ENCODE measurements at places on chromosomes 1 and 21.

DNA sequence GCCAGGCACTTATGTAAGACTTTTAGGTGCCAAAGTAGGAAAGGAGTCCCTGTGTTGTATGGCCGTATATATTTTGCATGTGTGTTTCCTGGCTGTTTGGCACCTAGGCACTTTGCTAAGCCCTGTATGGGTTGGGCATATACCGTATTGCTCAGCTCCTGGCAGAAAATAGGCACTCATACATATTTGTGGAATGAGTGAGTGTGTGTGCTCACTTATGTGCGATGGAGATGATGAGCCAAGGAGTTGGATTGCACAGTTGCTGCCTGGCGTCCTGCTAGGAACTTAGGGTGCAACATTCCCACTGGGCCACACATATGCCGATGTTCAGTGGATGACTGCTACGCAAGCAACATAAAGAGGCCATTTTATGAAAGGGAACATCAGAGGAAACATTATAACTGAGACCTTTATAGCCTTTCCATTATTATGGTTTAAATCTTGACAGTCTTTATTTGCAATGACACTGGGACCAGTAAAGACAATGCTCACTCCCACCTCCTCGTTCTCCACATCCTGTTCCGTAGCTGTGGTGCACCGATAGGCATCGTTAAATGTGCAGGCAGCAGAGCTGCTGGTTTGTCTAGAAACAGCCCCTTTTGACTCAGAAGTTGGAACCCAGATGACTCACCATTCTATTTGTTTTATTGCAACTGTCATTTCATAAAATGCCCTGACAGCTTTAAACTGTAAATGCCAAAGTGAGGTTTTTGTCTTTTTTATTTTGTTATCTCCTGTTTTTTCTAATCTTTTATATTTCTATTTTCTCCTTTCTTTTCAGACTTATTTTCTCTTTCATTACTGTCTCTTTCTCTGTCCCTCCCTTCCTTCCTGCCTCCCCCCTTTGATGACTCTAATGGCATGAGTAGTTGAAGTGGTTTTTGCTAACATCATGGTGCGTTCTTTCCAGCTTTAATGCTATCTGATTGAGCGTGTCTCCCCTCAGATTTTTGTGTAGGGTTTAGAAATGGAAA, 36.1 kb downstream of the PEX14 start:
- no peak for DNase-seq

DNA sequence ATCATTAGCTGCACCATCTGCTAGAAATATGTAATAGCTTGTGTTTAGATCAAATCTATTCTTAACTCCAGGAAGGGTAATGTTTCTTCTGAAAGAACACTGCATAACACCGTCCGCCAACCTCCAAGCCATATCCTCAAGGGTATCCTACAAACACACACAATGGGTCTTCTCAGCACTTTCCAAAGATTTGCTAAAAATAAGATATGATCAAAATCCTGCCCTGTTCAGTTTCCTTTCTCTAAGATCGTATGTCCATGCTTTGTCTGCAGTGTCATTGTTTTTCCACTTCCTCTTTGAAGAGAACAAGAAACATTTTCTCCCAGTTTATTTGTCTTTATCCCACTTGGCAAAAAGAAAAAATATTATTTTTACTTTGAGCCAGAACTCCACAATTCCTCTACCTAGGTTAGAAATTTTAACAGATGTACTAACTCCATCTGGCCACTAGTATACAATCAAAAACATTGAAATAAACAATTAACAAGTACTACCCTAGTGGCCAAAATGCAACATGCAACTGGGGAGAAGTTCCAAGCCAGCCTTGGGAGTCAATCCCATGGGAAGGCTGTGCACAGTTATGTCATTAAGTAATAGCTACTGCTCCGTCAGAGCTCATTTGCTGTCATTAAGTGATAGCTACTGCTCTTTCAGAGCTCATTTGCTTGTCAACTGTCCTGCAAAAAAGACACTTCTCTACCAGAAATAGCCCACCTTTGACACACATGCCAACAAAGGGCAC, 37.8 kb downstream of the FRRS1 start:
- no peak for DNase-seq

GRCh38 chr1:119430486-119430885, 15.5 kb downstream of the HSD3B2 start:
- no peak for DNase-seq

DNA sequence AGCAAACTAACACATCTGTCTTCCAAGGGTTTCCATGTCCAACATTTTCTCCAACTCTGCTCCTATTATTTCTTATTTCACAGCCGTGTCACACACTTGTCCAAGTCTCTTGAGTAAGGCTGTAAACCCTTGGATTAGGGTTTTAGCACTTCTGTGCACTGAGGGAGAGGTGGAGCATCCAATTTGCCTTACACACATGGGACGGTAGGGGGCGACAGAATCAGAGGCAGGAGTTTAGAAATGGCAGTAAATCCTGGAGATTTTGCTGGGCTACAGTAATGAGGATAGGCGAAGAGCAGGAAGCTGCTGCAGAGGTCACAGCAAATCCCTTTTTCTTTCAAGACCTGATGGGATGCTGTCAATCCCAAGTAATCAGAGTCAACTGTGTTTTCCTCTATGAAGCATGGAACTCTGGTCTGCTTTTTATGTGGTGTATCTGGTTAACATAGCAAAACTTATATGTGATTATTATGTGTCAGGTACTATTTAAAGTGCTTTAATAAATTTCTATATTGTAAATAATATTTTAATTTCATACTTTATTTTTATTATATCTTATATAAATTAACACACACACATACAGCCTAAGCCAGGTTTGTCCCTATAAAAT, 15.4 kb upstream of the LCE5A start:
- no peak for DNase-seq

GRCh38 chr1:235325139-235325538, 2.8 kb downstream of the ARID4B start:
- DNase-seq, result no peak

DNA sequence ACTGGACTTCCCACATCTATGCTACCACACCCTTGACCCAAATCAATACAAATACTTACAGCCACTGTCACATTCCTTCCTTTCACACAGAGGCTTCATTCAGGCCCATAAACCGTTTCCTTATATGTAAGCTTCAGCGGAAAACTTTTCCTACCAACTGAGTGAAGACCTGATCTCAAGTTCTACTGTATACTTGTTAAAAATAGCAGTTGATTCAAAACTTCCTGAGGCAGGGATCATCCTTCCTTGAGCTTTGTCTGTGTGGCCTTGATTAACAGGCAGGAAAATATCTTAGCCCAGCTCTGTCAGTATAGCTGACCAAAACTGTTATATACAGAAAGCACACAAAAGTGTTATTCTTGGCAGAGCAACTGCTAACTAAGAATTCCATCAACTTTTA, 42.7 kb downstream of the DENND2C start:
- no peak for DNase-seq

- DNase-seq, result no peak
Measured at GRCh38 chr1:29213055-29213454, 17.7 kb downstream of the MECR start.

DNA sequence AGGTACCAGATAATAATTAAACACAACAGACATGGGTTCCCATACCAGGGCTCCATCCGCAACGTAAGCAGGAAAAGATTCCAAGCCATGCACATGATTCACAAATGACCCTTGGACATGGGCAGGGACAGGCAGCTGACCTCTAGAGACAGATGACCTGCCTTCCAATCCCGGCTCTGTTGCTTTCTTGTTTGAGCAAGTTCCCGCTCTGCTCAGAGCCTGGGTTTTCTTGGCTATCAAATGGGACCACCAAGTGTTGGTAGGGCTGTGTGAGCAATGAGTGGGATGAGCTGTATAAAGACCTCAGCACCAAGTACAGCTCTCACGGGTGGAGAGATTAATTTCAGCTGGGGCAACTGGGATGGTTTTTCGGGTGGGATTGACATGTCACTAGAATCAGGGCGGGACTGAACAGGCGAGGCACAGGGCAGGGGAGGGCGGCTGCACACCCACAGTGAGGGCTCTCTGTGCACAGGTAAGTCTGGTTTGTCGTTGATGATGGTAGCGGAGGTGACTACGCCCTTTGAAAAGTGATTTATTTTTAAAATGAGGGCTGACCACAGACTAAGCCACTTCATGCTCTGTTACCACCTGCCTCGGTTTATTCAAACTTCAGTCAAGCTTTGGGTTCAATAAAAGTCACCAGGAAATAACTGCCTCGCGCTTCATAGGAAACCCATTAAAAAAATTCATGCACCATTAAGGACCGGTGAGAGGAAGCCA, 57.5 kb upstream of the IFFO2 start:
- no peak for DNase-seq

DNA sequence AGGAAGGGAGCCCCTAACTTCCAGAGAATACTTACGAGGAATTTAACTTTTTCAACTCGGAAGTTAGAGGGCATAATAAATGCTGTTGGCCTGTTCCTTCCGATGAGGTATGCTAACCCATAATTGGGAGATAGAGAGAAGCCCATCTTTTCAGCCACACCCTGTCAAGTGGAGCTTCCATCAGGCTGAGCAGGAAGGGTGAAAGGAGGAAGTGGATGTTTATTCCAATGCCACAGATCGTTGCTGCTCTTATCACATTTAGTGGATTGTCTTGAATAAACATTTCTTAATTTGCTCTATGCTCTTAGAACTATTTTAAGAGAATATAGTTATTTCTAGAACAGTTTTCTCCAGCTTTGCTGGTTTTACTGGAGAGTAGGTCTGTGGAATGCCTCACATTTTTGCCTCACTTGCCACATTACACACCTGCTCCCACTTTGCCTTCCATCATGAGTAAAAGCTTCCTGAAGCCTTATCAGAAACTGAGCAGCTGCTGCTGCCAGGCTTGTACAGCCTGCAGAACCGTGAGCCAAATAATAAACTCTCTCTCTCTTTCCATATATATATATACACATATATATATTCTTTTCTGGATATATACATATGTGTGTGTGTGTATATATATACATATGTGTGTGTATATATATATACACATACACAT, 60.0 kb upstream of the RGS21 start:
- DNase-seq, result no peak

GRCh38 chr21:37257511-37257966, 9.6 kb downstream of the VPS26C start:
- DNase-seq, result no peak

DNA sequence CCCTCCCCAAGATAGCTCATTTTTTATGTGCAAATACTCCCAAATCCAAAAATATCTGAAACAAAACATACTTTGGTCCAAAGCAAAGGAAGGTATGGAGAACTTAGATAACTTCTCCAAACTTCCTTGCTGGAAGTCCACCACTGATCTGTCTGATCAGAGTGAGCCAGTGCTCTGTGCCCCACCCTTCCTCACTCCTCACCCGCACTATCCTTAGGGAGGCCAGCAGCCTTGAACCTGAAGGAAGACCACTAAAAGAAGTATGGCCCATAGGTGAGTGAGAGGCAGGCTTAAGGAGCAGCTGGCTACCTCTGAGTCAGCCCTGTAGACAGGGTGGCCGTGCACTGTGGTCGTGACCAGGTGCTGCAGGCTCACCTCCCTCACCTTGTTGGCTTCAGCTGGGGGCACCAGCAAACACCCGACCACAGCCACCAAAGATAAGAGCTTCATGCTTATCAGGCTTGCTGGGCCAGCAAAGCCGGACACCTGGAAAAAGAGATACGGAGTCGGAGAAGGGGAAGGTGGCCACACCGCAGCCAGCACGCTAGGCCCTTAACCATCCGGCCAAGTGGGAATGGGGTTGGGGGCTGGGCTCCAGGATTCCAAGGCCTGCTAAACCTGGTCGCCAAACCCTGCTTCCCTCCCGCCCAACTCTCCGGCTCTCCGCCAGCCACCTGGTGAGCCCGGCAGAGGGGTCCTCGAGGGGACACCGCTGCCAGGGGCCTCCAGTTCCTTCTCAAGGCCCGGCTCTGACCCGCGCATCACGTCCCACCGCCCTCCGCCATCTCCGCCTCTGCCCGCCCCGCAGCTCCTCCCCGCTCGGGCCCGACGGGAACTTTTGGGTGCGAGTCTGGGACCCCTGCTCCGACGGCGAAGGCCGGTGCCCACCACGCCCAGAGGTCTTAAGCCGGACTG, 543 bp downstream of the TMEM9 start:
- DNase-seq, result no peak

DNA sequence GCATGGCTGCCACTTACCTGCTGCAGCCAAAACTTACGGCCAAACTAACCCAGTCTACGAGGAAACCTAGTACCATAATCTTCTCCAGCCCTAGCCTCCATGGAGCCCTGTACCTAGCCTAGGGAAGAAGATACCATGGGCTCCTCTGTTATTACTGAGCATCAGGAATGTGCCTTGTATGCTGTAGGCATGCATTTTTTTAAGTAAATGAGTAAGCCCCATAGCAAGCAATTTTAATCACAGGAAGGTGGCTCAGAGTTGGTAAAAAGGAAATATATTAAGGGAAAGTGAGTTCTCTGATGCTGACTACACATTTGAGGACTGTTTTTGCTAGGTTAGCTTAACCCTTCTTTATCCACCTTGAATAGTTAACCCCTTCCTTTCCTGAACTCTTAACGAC, 21.2 kb downstream of the NFASC start:
- DNase-seq, result no peak

DNA sequence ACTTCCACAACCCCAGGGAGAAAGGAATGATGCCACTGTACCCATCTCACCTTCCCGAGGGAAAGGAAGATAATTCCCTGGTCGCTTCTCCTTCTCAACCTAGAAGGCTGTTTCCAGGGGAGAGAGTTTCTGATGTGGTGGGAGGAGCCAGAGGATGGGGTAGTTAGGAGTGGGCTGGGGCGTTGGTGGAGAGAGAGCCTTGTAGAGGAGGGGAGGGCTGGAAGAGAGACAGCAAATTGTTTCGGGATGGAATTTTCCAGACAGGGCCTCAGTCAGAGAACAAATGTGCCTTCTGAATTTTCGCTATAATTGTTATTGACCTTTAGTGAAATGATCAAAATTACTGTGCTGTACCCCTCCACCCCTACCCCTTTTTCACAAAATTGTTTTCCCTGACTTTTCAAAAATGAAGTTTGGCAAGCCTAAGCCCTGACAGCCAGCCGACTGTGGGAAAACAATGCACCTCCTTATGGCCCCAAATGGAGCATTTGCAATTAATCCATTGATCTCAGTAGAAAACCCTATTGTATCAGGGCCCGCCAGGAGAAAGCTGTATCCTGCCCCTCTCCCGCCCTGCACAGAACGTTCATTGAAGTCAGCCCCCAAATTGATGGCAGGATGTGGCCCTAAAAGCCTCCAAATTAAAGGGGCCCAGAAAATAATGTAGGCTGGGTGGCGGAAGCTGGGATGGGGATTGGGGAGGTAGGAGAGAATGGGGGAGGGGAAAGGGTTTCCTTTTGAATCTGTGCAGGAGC, 69.1 kb upstream of the JUN start:
- no peak for DNase-seq

DNA sequence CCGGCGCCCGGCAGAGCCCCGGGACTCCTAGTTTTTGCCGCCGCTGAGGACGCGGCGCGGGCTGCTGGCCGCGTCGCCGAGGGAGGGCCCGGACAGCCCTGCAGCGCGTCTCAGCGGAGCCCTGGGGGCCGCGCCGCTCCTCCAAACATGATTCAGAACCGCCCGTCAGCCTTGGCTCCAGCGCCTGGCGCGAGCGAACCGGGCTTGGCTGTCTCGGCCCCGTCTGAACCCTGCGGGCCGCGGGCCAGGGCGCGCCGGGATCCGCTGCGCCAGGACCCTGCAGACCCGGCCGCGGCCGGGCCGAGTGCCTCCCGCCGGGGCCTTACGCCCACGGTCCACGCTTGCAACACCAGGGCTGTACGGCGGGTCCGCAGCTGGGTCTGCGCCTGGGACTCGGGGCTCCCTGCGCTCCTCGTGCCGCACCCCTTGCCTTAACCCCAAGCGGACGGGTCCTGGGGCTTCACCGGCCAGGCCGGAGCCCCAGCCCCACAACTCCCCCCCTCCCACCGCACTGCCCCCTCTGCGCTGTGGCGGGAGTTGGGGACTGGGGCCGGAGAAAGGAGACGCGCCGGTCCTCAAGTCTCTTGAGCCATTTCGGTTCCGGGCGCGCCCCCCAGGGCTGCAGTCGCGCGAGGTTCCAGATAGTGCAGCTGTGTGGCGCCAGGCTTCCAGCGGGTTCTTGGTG, 48.4 kb upstream of the CD34 start:
- DNase-seq, result peak; percentile 11
